ENCODE measurements at places on chromosomes 12 and 14. TPM values are rescaled to one million over a fixed set of nuclear protein-coding genes. Genes with fewer than 3 reads are reported as not detected.

OAS2 gene
- total RNA-seq: 59.3 TPM

DLGAP5 gene
- total RNA-seq: not detected

HCAR1 gene
- not detected for total RNA-seq

RIN3 gene
- total RNA-seq: 123 TPM

- peaks cover 40% of the 10 kb centered on the region for H3K4me1 ChIP-seq
- H3K4me3 ChIP-seq: no peak overlapping the region
- H3K27me3 ChIP-seq: no peaks in the 10 kb centered on the region
- no peak overlapping the region for H3K27ac ChIP-seq
- peaks cover 5% of the 10 kb centered on the region for H3K36me3 ChIP-seq
- peak; percentile 34 for DNase-seq
These were observed 20.6 kb downstream of the GNG2 start for GRCh38 chr14:51880835-51881580.

GRCh38 chr12:122867691-122868461 is 28.0 kb downstream of the VPS37B start:
- no peak for DNase-seq
- no peak overlapping the region for H3K27ac ChIP-seq
- H3K4me1 ChIP-seq: peaks cover 75% of the 10 kb centered on the region
- H3K36me3 ChIP-seq: peaks cover 73% of the 10 kb centered on the region
- H3K27me3 ChIP-seq: no peaks in the 10 kb centered on the region

GRCh38 chr12:112319395-112319794 is 62.8 kb downstream of the HECTD4 start:
- no peaks in the 10 kb centered on the region for H3K4me1 ChIP-seq
- H3K27ac ChIP-seq: no peak overlapping the region
- peaks cover 21% of the 10 kb centered on the region for H3K36me3 ChIP-seq
- no peak overlapping the region for H3K4me3 ChIP-seq
- DNase-seq: no peak

DNA sequence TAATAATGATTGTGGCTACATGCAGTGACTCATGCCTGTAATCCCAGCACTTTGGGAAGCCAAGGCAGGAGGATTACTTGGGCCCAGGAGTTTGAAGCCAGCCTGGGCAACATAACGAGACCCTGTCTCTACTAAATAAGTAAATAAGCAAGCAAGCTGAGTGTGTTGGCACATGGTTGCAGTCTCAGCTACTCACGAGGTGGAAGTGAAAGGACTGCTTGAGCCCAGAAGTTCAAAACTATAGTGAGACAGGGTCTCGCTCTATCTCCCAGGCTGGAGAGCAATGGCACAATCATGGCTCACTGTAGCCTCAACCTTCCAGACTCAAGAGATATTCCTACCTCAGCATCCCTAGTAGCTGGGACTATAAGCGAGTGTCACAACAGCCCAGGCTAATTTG is 64.7 kb downstream of the RPS6KA5 start:
- H3K27ac ChIP-seq: peak overlapping the region; percentile 66
- peaks cover 26% of the 10 kb centered on the region for H3K4me1 ChIP-seq
- no peaks in the 10 kb centered on the region for H3K27me3 ChIP-seq

DNA sequence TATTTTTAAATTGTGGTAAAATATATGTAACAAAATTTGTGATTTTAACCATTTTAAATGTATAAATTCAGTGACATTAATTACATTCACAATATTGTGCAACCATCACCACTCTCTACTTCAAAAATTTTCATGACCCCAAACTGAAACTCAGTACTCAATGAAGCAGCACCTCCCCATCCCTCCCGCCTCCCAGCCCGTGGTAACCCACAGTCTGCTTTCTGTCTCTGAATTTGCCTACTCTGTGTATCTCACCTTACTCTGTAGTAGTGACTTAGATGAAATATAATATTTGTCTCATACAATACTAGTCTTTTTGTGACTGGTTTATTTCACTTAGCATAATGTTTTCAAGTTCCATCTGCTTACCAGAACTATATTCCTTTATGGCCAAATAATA is 36.2 kb downstream of the EML1 start:
- H3K4me3 ChIP-seq: no peak overlapping the region
- no peak overlapping the region for H3K27ac ChIP-seq
- no peaks in the 10 kb centered on the region for H3K27me3 ChIP-seq
- DNase-seq: no peak

DNA sequence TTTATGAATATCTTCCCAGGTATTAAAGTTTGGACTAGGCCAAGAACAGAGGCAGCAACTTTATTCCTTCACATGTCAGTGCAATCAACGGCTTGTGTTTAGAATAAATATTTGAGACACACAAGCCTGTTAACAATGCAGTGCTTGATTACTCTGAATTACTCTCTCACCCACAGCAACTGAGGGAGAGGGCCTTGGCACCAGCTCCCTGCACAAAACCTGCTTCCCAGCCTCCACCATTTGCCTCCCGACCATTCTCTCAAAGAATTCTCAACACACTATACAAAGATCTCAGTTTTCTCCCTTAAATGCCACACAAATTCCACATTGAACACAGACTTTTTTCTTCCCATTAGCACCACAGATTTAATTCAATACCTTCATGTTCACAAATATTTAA is 77.0 kb downstream of the STON2 start:
- H3K36me3 ChIP-seq: no peaks in the 10 kb centered on the region
- no peak overlapping the region for H3K4me3 ChIP-seq
- H3K27ac ChIP-seq: no peak overlapping the region
- H3K4me1 ChIP-seq: no peaks in the 10 kb centered on the region

- peak overlapping the region; percentile 70 for H3K27ac ChIP-seq
- H3K4me1 ChIP-seq: peaks cover 18% of the 10 kb centered on the region
- no peak for DNase-seq
These were observed 83.8 kb downstream of the PEBP1 start for GRCh38 chr12:118219772-118220171.
